ENCODE measurements at places on chromosomes 12 and 14.

GRCh38 chr14:91311284-91311662, 66.8 kb upstream of the GPR68 start:
- H3K27ac ChIP-seq: peak overlapping the region; percentile 28
- peaks cover 37% of the 10 kb centered on the region for H3K4me1 ChIP-seq
- H3K36me3 ChIP-seq: peaks cover 46% of the 10 kb centered on the region
- H3K27me3 ChIP-seq: no peaks in the 10 kb centered on the region
- H3K4me3 ChIP-seq: peak overlapping the region; percentile 2
- peak; percentile 39 for DNase-seq

- no peaks in the 10 kb centered on the region for H3K27me3 ChIP-seq
- no peaks in the 10 kb centered on the region for H3K36me3 ChIP-seq
- DNase-seq: no peak
- peak overlapping the region; percentile 85 for H3K27ac ChIP-seq
Observed at GRCh38 chr14:93035917-93036651, 79.6 kb downstream of the ITPK1 start.

GRCh38 chr14:38866461-38866860, 236.6 kb downstream of the SEC23A start:
- no peak overlapping the region for H3K4me3 ChIP-seq
- peaks cover 3% of the 10 kb centered on the region for H3K27me3 ChIP-seq
- H3K4me1 ChIP-seq: no peaks in the 10 kb centered on the region
- H3K36me3 ChIP-seq: no peaks in the 10 kb centered on the region
- no peak overlapping the region for H3K27ac ChIP-seq

DNA sequence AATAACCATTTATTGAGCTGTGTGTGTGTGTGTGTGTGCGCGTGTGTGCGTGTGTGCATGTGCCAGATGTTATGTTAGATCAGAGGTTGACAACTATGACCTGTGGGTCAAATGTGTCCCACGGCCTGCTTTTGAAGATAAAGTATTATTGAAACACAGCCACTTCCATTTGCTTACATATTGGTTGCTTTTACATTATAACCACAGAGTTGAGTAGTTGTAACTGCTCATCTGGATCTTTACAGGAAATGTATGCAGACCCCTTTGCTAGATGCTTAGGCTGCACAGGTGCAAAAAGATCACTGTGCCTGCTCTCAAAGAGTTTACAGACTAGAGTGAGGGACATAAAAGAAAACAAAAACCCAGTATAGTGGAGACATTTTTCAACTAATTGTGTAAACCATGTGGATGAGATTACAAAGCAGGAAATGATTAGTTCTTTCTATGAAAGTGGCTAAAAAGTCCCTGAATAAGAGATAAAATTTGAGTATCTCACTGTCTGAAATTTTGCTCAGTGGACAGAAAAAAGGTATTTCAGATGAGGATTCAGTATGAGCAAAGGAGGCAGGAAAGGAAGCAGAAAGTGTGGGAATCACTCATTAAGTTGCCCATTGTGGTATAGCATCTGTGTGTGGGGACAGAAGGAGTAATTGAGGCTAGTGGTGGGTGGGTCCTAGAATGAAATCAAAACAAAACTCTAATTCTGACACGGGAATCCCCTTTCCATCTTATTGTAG, 188.4 kb downstream of the PAH start:
- H3K4me1 ChIP-seq: peaks cover 8% of the 10 kb centered on the region
- no peak overlapping the region for H3K4me3 ChIP-seq
- no peaks in the 10 kb centered on the region for H3K27me3 ChIP-seq
- H3K36me3 ChIP-seq: no peaks in the 10 kb centered on the region
- DNase-seq: no peak

DNA sequence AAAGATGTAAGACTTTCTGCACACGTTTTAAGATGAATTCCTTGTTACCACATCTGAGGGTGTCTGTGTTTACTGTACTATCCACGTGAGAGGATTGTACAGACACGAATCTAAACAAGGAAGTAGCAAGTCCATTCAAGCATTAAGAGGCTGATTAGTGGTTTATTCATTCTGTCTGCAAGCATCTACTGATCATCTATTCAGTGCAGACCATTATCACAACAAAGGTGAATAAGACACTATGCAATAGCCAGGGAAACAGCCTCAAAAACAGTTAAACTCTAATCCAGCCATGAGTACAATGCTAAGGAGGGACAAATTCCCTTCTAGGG, 111.6 kb upstream of the PZP start:
- H3K36me3 ChIP-seq: no peaks in the 10 kb centered on the region
- peak overlapping the region; percentile 72 for H3K4me3 ChIP-seq
- no peaks in the 10 kb centered on the region for H3K27me3 ChIP-seq
- peaks cover 13% of the 10 kb centered on the region for H3K4me1 ChIP-seq

GRCh38 chr12:25377469-25378177, 126.9 kb upstream of the KRAS start:
- no peak for DNase-seq
- H3K4me3 ChIP-seq: no peak overlapping the region
- no peaks in the 10 kb centered on the region for H3K36me3 ChIP-seq
- H3K4me1 ChIP-seq: peaks cover 10% of the 10 kb centered on the region
- H3K27ac ChIP-seq: peak overlapping the region; percentile 1

GRCh38 chr12:68510397-68510796, 100.3 kb upstream of the RAP1B start:
- no peak overlapping the region for H3K4me3 ChIP-seq
- DNase-seq: no peak
- no peaks in the 10 kb centered on the region for H3K27me3 ChIP-seq
- peaks cover 1% of the 10 kb centered on the region for H3K36me3 ChIP-seq
- H3K27ac ChIP-seq: no peak overlapping the region

GRCh38 chr12:51636581-51636980, 45.5 kb downstream of the SCN8A start:
- H3K4me1 ChIP-seq: no peaks in the 10 kb centered on the region
- H3K27ac ChIP-seq: no peak overlapping the region
- H3K27me3 ChIP-seq: peaks cover 11% of the 10 kb centered on the region
- H3K36me3 ChIP-seq: peaks cover 7% of the 10 kb centered on the region
- no peak for DNase-seq
- H3K4me3 ChIP-seq: no peak overlapping the region

DNA sequence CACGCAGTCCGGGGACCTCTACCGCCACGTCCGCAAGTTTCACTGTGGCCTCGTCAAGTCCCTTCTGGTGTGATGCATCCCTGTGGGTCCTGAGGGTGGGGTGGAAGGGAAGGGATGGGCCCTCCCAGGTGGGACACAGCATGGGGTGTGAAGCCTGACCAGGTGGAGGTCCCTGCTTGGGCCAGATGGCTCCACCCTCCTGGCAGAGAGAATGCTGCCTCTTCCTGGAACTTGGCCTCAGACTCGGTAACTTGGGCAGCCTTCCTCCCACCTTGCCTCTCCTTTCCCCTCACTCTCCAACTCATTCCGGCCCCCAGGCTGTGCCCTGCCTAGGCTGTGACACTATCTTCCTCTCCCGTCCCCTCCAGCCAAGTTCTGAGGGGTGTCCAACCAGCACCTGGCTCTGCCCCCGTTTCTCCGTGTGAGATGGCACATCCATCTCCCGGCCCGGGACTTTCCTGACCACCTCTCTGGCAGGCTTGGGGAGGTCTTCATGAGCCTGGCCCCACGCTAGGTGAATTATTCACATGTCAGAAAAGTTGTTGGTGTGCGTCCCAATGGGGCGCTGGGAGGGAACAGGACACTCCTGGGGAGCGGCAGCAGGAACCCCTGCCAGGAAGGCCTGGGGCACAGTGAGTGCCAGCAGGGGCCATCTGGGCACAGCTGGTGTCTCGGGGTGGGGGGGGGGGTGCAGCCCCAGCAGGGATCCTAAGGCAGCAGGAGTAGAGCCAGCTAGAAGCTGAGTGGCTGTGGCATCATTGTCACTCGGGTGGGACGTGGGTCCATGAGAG, 1.7 kb downstream of the ZBTB42 start:
- H3K27ac ChIP-seq: no peak overlapping the region
- H3K36me3 ChIP-seq: no peaks in the 10 kb centered on the region
- H3K4me1 ChIP-seq: peaks cover 38% of the 10 kb centered on the region
- DNase-seq: no peak
- no peaks in the 10 kb centered on the region for H3K27me3 ChIP-seq
- H3K4me3 ChIP-seq: peak overlapping the region; percentile 72

- no peak overlapping the region for H3K27ac ChIP-seq
- H3K27me3 ChIP-seq: no peaks in the 10 kb centered on the region
- peaks cover 10% of the 10 kb centered on the region for H3K36me3 ChIP-seq
- peaks cover 39% of the 10 kb centered on the region for H3K4me1 ChIP-seq
Observed at GRCh38 chr14:72528863-72529175, 365.1 kb downstream of the DPF3 start.

- H3K36me3 ChIP-seq: peaks cover 2% of the 10 kb centered on the region
- no peak for DNase-seq
- no peaks in the 10 kb centered on the region for H3K4me1 ChIP-seq
- H3K27ac ChIP-seq: no peak overlapping the region
- peaks cover 7% of the 10 kb centered on the region for H3K27me3 ChIP-seq
Observed at GRCh38 chr12:66500841-66501240, 178.0 kb downstream of the GRIP1 start.

DNA sequence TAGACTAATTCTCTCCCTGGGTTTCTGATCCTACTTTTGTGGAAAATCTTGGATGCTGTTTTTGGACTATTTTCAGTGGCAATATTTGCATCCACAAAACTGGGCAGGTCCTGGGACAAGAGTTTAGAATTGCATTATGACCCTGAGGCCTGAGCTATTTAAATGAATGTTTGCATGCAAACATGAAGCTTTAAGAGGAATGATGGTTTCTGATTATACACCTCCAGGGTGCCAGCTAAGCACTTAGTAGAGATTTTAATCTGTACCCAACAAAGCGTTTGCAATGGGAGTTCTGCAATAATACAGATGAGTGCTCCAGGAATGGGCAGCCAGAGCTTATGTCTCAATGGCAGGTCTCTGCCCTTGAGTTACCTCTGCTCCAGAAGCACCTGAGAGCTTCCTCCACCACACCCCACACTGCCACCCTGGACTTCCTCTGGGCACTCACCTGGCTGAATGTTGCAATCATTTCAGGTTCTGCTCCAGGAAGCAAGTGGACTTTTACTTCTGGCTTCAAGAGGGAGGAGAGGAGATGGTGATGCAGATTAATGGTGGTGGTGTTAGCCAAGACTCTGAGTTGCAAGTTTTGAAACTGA, 6.0 kb upstream of the SPTLC2 start:
- H3K27ac ChIP-seq: no peak overlapping the region
- H3K27me3 ChIP-seq: no peaks in the 10 kb centered on the region
- no peaks in the 10 kb centered on the region for H3K4me1 ChIP-seq
- DNase-seq: no peak
- no peaks in the 10 kb centered on the region for H3K36me3 ChIP-seq
- no peak overlapping the region for H3K4me3 ChIP-seq

DNA sequence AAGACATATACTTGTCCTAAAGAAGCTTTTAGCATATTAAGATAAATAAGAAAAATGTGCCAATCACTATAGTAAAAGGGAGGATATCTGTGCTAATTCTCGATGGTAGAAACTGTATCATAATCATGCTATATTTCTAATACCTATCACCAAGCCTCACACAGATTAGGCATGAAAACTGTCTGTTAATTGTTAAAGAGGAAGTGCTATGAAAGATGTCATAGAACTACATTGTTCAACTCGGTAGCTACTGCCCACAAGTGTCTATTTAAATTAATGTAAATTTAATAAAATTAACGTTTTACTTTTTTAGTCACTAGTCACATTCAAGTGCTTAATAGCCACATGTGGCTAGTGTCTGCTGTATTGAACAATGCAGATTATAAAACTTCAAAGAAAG, 77.5 kb upstream of the KICS2 start:
- H3K27me3 ChIP-seq: peaks cover 11% of the 10 kb centered on the region
- no peak overlapping the region for H3K27ac ChIP-seq
- no peaks in the 10 kb centered on the region for H3K36me3 ChIP-seq
- no peak for DNase-seq
- no peak overlapping the region for H3K4me3 ChIP-seq
- H3K4me1 ChIP-seq: no peaks in the 10 kb centered on the region

DNA sequence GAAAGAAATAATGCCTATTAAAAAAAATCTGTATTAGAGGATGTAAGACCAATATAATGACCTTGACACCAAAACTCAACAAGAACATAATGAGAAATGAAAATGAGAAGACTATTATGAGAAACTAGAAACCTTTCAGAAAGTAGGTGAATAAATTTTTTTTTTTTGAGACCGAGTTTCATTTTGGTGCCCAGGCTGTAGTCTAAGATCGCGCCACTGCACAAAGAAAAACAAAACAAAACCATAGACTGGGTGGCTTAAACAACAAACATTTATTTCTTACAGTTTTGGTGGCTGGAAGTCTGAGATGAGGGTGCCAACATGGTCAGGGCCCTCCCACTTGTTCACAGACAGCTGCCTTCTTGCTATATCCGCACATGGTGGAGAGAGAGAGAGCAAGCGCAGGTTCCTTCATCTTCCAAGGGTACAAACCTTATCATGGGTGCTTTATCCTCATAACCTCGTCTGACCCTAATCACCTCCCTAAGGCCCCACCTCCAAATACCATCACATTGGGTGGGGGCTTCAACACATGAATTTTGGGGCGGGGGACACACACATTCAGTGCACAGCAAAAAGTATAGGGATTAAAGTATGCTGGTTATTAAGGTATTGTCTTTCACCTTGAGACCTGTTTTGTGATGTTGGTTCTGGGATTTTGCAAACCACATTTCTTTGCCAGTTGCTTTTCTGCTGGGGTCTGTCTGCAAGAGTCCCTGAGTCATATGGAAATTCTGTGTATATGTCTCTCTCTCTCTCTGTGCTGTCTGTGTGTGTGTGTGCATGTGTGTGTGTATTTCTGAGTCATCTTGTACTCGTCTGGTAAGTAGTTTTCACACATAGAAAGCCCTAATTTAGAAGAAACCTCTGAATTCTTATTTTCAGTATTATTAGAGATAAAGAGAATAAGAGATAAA, 26.2 kb downstream of the ZCRB1 start:
- no peaks in the 10 kb centered on the region for H3K36me3 ChIP-seq
- H3K4me3 ChIP-seq: no peak overlapping the region
- peaks cover 5% of the 10 kb centered on the region for H3K4me1 ChIP-seq
- H3K27ac ChIP-seq: no peak overlapping the region
- no peak for DNase-seq
- no peaks in the 10 kb centered on the region for H3K27me3 ChIP-seq

DNA sequence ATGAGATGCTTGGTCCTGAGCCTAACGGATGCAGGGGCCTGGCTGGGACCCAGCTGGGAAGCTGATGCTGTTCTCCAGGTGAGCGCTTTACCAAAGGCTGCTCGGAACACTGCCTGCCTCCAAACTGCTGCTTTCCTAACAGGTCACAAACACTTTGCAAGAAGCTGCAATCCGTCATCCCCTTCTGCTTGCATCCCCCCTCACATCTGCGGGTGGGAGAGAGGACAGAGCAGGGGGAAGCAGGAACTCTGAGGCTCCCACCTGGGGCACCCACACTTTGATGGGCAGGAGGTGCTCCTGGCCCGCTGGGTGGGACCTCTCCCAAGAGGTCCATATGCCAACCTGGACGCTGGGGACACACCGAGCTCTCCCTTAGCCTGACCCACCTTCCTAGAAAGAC, 24.9 kb upstream of the PPP2R5C start:
- H3K27ac ChIP-seq: no peak overlapping the region
- H3K36me3 ChIP-seq: peaks cover 7% of the 10 kb centered on the region
- H3K4me1 ChIP-seq: no peaks in the 10 kb centered on the region
- H3K27me3 ChIP-seq: peaks cover 14% of the 10 kb centered on the region
- H3K4me3 ChIP-seq: no peak overlapping the region
- no peak for DNase-seq

- H3K4me1 ChIP-seq: no peaks in the 10 kb centered on the region
- DNase-seq: no peak
Observed at GRCh38 chr12:34354239-34355200, 332.2 kb downstream of the ALG10 start.
